ENCODE measurements at places on chromosomes 6 and 20.

DNA sequence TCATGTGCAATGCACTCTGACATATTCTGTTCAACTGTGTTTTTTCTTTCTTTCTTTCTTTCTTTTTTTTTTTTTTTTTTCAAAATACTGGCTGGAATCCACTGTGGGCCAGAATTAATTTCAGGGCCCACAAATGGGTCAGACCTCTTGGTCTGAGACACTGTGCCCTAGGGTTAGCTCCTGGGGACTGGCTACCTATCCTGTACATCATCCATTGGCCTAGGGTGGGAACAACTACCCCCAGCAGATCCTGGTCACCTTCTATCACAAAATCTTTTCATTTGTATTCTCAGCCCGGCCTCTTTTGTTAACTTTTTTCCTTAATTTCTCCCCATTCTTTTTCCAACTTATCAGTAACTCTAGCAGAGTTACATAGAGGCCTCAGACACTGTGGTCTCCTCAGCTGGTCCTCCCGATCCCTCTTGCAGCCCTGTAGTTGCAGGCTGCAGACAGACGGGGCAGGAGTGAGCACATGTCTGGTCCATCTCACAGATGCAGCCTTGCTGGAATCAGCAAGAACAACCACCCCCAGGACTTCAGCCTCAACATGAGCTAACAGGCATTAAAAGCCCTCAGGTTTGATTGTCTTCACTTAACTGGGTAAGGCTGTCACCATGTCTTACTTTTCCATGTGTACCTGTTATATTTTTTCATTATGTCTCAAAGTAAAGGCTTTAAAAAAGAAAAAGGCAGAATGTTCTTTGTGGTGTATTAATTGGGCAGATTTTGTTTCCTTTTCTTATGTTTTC, 41.3 kb downstream of the TXLNB start:
- peak; percentile 59 for DNase-seq

GRCh38 chr20:41123631-41124030, 13.7 kb upstream of the PLCG1 start:
- DNase-seq, result no peak

GRCh38 chr6:158109748-158110147, 58.3 kb downstream of the SERAC1 start:
- DNase-seq, result peak; percentile 12

DNA sequence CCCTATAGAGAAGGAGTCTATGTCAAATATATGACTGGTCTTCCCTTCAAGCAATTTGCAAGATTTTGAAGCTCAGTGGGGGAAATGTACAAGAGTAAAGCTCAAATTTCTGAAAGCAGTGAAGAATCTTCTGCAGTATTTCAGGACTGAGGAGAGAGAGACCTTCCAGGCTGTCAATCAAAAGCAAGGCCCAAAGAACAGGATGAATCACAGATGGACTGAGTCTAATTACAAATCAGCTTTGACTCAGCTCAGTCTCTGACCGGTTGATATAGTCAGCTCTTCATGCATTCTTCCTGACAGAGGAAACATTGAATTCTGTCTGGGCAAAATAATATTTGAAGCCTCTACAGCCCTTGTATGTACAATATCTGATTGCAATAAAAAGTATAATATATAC, 7.7 kb upstream of the HTR1B start:
- DNase-seq, result no peak
